ENCODE measurements at places on chromosomes 5 and 9.

DNA sequence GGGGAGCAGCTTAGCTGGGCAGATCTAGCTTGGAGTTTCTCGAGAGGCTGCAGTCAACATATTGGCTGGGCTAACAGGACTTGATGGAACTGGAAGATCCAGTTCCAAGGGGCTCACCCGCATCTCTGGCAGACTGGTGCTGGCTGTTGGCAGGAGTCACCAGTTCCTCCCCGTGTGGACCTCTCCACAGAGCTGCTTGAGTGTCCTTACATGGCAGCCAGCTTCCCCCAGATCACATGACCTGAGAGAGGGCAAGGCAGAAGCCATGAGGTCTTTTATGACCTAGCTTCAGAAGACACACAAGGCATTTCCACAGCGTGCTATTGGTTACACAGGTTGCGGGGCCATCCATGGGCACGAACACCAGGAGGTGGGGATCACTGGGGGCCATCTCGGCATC, 26.4 kb upstream of the RXRA start:
- peak; percentile 21 for DNase-seq

DNA sequence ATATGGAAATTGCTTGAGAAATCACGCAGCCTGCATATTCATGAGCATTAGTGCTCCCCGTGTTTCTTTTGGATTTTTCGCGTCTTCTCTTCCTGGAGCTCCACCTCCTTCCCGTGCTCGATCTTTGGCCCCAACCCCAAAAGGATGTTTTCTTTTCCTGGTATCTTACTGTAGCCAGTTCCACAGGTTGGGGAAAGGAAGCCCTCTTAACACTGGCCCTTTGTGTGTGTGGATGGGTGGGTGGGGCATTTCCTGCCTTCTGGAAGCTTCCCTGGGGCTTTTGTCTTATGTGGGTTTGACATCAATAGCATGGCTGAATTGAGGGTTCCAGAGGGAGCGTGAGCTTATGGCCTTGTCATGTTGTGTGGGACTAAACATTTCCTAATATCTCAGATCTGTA, 21.9 kb downstream of the STXBP1 start:
- no peak for DNase-seq

- DNase-seq: no peak
These were observed 813.3 kb upstream of the WWC1 start for GRCh38 chr5:167478188-167478587.

DNA sequence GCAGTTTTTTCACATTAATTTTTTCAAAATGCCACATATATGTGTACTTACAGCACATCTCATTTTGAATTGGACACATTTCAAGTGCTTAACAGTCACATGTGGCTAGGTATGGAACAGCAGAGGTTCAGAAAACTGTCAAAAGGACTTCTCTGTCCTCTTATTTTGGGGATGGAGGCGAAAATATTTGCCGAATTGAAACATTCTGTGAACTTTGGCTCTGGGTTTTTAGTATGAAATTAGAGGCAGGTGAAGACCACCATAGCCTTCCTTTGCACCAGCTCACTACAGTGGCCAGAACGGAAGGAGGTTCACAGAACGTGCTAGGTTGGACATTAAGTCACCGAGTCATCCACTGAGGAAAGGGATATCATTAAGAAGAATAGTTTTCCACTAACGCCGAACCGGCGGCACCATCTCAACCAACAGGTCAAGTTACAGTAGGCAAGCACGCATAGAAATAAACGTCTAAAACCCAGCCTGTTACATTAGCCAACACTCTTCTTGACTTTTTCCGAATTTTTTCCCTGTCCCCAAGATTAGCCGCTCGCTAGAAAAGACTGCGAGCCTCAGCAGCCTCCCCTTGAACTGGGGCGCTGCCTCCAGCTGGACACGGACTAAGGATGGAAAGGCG, 1.8 kb upstream of the TLE4 start:
- DNase-seq: no peak

GRCh38 chr5:96433066-96433447, at the start of gene PCSK1:
Gene PCSK1 (minus strand): TSS chr5:96433248. CDS start chr5:96433042, 206 bp downstream.
- DNase-seq: no peak

GRCh38 chr5:79020861-79021561, 35.9 kb upstream of the ARSB start:
- DNase-seq: peak; percentile 63

DNA sequence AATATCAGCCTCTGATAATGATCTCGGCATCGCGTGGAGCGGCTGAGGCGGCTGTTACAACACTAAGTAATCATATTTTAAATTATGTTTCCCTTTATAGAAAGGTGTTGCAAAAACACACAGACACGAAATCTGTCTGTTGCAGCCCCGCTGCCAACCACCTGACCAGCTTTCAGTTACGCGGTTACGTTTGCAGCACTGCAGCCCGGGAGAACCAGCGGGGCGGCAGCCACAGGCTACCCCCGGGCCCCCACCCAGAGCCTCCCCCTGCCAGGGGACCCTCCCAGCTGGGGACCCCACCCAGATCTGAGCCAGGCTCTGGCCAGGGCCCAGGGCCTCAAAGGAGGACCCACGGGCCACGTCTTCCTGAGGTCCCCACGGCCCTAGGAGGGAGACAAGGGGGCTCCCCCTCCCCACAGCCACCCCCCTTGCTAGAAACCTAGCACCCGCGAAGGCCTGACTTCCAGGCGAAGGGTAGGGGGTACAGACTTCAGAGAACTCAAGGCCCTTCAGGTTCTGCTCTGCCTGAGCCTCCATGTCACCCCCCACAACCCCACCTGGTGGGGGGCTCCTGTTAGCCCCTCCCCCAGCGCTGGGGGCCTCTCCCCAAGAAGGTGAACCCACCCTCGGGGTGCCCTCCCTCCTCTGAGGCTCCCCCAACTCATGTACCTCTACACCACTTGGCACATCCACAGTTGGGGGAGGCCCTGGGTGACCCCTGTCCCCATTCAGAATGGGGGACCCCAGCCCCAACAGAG, 6.0 kb downstream of the NACC2 start:
- DNase-seq: peak; percentile 55

Data from inflammatory macrophage treated with lipopolysaccharide for 4 hours (primary cell).